ENCODE measurements at places on chromosomes 2 and 18.

DNA sequence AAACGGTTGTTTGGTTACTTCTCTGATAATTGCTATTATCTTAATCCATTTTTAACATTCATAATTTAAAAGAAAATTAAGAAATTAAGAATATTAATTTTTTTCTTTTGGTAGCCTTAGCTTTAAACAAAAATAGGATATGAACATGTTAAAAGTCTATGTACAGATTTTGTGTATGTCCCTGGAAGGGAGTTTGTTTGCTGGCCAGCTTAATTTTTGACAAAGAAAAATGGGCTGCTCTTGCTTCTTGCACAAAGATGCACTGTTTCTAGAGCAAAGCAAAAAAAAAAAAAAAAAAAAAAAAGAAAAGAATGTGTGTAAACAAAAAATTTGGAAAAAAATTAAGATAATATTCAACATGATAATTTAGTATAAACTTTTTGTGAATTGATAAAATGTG, 1.3 kb downstream of the RFTN2 start:
- DNase-seq: no peak

DNA sequence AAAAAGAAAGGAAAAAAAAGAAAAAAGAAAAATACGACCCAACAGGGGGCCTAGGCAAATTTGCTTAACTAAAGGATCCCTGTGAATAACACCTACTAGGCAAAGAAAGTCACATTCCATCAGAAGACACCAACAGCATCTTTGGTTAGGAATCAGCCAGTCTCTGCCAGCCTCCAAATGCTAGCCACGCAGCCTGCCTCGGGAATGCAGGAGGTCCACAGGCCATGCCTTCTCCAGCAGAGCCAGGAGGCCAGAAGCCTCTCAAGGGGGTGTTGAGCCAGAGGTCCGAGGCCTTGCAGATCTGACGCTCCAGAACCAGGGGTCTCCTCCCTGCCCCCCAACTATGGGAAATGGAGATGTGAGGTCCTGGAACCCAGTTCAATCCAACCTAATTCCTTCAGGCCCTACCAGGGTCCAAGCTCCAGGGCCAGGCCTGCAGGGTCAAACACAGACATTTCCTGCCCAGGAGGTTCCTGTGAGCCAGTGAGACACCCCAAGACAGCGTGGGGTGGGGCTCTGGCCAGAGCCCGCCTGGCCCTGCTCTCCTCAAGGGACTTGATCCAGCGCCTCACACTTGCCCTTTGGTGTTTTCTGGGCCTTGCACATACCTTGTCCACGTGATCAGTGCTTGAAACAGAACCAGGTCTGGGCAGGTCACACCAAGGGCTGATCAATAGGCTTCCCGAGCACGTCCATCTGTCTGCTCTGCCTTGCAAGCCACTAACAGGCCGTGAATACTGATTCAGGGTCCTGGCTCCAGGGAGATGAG, 289.6 kb upstream of the ID2 start:
- DNase-seq: no peak

DNA sequence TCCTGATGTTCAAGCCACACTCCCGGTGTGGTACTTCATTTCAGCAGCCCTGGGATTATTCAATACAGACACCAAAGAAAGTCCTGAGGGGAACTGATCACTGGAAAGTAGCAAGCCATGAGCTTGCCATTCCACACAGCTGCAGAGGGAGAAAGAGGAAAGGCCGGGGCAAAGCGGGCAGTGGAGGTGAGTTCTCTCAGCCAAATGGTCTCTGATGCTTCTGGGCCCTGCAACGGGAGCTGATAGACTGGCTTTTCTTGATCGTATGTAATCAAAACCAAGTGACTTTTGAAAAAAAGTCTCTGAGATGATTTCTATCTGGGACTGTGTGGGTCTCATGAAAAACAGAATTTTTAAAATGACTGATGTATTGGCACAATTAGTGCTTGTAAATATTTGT, 152.9 kb downstream of the ALPK2 start:
- DNase-seq: no peak

DNA sequence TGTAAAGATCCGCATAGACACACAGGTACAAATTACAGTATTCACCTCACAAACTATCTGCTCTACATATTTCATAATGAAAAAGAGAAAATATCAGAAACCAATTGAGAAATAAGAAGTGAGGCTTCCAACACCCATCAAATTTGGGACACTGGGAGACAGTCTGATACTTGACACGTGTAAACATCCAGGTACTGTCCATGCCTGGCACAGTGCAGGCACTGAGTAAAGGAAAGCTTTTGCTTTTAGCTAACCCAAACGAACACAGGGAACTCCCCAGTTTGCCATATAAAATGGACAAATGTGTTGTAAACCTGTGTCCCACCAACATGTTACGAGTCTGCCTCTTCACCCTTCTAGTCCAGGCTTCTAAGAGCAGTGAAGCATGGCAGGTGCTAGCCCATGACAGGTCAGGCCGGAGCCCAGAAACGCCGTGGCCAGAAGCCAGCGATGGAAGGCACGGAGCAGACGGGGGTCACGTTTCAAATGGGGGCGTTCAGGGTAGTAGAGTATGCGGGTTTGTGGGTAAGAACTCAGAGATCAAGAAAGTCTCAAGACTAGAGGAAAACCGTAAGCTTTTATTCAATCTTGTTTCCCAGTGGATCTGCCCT, 27.0 kb downstream of the CDH2 start:
- no peak for DNase-seq

GRCh38 chr2:181308766-181309515, 148.2 kb upstream of the ITGA4 start:
- no peak for DNase-seq

DNA sequence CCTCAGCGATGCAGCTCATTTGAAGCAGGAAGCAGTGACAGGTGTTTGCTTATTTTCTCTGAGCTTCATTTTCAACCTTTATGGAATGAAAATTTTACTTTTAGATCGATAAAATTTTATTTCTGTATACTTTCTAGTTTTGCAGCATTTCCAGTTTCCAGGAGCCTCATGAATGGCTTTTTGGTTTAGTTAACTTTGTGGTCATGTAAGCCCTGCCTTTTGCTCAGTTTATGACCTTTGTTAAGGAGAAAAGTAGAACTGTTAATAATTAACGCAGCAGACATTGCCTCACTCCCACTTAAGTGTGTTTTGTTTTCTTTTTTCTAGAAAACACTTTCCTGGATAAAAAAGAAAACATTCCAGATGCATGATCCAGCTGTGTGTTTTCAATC, 4.4 kb upstream of the FARP2 start:
- no peak for DNase-seq

DNA sequence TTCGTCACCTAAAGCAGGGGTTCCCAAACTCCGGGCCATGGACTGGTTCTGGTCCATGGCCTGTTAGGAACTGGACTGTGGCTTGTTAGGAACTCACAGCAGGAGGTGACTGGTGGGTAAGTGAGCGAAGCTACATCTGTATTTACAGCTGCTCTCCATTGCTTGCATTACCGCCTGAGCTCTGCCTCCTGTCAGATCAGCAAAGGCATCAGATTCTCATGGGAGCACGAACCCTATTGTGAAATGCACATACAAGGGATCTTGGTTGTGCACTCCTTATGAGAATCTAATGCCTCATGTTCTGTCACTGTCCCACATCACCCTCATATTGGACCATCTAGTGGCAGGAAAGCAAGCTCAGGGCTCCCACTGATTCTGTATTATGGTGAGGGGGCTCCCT, 217.0 kb downstream of the ZFP36L2 start:
- no peak for DNase-seq

- no peak for DNase-seq
Measured at GRCh38 chr2:120230515-120231471, 7.6 kb upstream of the TMEM185B start.

DNA sequence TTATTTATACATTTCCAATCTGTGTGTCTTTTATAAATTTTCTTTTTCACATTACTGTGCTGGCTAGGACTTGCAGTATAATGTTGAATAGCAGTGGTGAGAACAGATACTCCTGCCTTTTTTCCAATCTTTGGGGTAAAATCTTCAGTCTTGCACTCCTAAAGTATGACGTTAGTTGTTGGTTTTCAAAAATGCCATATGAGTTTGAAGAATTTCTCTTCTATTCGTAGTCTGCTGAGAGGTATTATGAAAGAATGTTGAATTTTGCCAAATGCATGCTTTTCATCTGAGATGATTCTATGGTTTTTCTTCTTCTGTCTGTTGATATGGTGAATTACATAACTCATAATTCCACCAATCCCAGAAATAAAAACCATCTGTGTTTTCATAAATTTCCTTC, 335.3 kb upstream of the CHST9 start:
- DNase-seq: no peak

DNA sequence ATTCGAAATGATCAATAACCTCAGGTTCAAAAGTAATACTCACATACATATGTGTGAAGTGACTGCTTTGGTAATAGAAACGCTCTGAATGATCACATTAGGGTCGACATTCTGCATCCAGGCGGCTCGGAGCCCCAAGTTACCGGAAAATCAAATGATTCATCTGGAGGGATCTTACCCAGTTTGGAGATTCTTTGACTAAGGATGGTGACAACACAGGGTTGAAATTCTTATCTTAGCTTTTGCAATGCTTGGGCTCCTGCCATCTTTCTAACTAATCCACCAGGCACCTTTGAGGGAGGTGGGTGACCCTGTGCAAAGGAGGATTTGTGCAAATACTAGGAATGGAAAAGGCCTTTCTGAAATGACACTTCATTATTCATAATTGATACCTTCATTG, 10.8 kb downstream of the GBX2 start:
- DNase-seq: no peak

DNA sequence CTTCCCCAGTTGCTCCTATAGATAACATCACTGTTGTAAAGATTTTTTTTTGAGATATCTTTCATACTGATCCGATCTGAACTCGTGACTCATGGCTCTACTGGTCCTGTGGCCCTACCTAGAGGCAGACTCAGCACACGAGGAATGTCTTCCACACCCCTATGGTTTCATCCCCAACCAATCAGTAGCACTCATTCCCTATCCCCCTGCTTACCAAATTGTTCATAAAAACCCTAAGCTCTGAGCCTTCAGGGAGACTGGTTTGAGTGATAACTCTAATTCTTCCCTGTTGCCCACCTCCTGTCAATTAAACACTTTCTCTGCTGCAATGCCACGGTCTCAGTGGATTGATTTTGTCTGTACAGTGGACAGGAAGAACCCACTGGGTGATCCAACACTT, 4.2 kb upstream of the SAP130 start:
- no peak for DNase-seq

- no peak for DNase-seq
Measured at GRCh38 chr2:99825630-99826029, 316.8 kb downstream of the AFF3 start.

GRCh38 chr2:20457661-20458630, 11.1 kb downstream of the RHOB start:
- no peak for DNase-seq

All from C1 segment of cervical spinal cord (tissue), 14 donors.